ENCODE measurements at places on chromosomes 5 and 9.

GRCh38 chr9:32554107-32554506 lies 1.7 kb upstream of the TOPORS start:
- no peak for DNase-seq

DNA sequence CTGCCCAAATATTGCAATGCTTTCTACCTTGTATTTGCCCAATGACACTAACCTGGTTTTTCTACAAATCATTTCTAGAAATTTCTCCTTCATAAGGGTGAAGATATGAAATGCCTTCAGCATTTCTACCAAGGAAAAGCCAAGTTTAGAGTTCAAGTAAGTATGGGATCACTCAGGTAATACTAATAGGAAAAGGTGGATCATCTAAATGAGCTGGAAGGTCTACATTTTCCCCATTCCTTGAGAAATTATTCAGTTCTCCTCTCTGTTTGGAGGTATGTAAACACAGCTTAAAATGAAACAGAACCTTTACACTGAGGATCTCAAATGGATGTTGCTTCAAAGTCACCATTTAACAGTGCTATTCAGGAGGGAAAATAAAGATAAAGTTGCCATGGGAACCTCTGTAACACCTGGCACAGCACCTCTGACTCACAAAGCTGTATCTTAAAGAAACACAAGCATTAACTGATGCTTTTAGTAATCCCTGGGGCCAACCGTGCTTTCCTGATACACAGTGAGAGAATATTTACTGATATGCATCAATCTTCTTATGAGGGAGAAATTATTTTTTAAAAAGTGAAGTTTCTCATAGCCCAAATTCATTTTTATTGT lies 161.3 kb downstream of the DRD1 start:
- no peak for DNase-seq

GRCh38 chr5:75091597-75091996 lies 39.2 kb upstream of the GCNT4 start:
- DNase-seq = no peak

DNA sequence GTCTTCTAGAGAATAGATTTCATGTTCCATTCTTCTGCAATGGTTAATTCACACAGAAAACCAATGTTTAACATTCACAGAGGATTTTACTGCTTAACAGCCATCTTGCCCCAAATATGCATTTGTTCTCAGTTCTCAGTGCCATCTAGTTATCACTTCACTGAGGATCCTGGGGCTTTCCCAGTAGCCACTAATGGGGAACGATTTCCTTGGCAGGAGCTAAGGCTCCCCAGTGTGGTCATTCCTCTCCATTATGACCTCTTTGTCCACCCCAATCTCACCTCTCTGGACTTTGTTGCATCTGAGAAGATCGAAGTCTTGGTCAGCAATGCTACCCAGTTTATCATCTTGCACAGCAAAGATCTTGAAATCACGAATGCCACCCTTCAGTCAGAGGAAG lies 3.4 kb downstream of the ERAP2 start:
- DNase-seq = no peak

DNA sequence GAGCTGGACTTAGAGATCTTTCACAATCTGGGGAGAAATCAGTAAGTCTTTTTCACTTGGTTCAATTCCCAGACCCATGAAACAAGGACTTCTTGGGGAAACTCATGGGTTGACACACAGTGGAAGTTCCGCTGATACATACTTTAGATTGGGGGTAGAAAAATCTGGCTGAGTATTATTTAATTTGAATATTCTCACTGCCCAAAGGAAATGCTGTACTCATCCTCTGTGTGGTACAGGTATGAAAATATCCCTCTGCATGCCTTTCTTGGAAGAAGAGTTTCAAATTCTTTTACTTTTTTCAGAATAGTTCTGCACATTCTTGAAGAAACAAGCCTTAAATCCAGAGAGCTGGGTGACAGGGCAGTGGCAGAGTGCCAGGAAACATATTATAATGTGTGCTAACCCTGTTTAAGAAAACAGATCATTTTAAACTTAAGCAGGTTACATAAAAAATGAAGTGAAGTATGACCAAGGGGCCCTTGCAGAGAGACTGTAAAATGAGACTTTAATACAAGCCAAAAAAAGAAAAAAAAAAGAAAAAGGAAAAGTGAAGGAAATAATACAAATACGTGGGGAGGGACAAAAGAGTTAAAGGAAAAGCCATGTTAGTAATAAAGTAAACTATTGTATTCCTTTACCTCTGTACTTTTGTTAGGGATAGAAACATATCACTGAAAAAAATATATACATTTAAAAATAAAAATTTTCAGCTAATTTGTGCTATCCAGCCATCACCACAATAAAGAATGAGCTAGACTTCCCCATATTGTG lies 173.4 kb upstream of the NR3C1 start:
- DNase-seq = no peak

- no peak for DNase-seq
Observed at GRCh38 chr9:126630458-126631237, 16.9 kb downstream of the LMX1B start.

- peak; percentile 31 for DNase-seq
Observed at GRCh38 chr5:83471405-83472212, at the start of gene VCAN. TSS of gene VCAN (plus strand) at chr5:83471744. CDS start at chr5:83483519, 11,775 bp downstream.

GRCh38 chr9:128192601-128193371 lies 1.4 kb upstream of the CIZ1 start:
- DNase-seq = peak; percentile 95

- peak; percentile 48 for DNase-seq
Observed at GRCh38 chr5:17094830-17095229, 122.6 kb upstream of the BASP1 start.

DNA sequence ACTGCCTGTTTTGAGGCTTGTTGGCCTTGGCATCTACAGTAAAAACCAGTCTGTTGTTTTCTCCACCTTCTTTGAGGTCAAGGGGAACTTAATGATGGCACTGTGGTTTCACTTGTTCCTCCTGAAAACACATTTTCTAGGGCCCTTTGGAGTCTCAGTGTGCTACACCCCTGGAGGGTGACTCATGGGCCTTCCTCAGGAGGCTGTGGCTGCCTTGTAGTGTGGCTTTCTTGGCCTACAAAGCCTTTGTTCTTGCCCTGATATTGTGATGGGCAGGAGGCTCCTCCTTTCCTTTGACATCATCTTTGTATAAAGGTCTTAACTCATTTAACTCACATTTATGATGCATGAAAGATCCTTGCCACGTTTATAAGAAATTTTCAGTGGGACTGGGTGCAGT lies 56.3 kb upstream of the GPBP1 start:
- DNase-seq = no peak

- DNase-seq = no peak
Observed at GRCh38 chr9:28692012-28692411, 1118.7 kb upstream of the C9orf72 start.

DNA sequence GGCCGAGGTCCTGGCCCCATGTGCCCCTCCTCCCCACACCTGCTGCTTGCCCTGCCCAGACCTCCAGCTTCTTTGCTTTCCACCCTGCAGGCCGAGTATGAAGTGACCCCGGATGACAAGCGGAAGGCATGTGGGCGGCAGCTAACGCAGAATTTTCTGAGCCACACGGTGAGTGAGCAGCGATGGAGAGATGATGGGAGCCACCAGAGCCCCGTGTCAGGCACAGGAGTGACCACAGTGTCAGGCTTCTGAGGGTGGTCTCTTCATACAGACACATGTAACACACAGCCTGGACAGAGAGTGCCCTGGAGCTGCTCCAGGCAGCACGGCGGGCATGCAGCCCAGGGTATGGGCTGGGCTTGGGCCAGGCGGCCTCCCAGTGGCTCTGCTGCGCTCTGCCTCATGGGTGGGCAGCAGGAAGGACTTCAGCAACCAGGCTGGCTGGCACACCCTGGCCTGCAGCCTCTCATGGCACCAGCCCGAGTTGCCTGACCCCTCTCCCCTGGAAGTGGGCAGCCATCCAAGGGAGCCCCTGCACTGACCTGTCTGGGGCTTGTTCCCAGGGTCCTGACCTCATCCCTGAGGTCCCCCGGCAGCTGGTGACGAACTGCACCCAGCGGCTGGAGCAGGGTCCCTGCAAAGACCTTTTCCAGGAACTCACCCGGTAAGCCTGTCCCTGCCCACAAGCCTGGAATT lies 5.8 kb downstream of the GRK6 start:
- no peak for DNase-seq

DNA sequence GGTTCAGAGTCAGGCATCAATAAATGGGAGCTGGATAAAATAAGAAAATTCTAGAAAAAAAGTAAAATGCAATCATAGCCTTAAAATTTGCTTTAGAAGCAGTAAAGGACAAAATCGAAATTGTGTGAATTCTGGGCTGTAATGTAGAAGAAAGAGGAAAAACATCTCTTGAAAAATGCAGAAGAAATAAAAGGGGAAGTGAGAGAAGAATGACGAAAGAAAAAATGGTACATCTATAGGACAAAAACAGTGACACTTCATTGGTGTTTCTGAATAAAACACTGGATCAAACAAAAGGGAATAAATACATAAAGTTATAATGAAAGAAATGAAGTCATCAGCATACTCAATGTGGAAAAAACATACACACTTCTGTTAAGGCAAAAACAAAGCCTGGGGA lies 642.3 kb downstream of the ACTL7B start:
- peak; percentile 79 for DNase-seq

- no peak for DNase-seq
Observed at GRCh38 chr5:118628660-118629354, 359.5 kb downstream of the DTWD2 start.

GRCh38 chr9:72884508-72884907 lies 68.3 kb downstream of the ALDH1A1 start:
- no peak for DNase-seq

GRCh38 chr5:88702332-88702731 lies 180.7 kb downstream of the MEF2C start:
- DNase-seq = no peak

GRCh38 chr5:80672140-80672736 lies 17.5 kb upstream of the DHFR start:
- peak; percentile 91 for DNase-seq

GRCh38 chr9:117744856-117745389 lies 40.7 kb downstream of the TLR4 start:
- DNase-seq = peak; percentile 13

DNA sequence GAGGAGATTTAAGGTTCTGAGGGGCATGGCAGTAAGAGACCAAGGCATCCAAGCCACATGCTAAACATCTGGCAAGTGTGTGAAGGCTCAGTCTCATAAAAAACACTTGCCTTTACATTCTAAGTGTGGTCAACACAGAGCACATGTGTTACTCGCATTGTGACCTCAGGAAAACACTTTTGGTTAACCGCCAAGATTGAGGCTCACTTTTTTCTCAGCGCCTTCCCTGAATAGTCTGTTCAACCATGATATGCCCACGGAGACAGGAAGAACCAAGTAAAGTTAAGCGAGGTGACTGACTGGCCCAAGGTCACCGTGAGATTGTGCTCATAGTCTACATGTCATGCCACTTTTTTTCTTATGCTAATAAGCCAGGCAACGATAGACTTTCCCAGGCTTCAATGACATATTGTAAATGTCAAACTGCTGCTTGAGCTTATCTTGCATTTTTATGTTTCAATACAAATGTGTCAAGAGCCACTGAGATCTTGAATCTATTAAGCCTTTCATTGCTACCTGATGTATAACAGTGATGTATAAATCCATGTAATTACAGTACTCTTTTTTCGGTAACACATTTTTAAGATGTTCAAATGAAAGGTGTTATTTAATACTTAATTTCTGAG lies 21.1 kb upstream of the IL9 start:
- no peak for DNase-seq

GRCh38 chr5:99955006-99955405 lies 580.2 kb upstream of the FAM174A start:
- no peak for DNase-seq

GRCh38 chr5:57441557-57441956 lies 41.1 kb downstream of the ACTBL2 start:
- DNase-seq = no peak

DNA sequence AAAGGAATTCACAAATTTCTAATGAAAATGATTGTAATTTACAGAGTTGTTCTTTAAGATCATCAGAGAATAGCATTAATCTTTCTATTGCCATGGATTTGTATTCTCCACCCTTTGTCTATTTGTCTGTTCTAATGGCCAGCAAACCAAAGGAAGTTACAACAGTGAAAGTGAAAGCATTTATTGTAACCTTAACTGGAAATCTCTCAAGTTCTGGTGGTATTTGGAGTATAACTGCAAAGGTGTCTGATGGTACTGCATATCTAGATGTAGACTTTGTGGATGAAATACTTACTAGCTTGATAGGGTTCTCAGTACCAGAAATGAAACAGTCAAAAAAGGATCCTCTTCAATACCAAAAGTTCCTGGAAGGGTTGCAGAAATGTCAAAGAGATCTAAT lies 21.7 kb downstream of the RMI1 start:
- DNase-seq = no peak

DNA sequence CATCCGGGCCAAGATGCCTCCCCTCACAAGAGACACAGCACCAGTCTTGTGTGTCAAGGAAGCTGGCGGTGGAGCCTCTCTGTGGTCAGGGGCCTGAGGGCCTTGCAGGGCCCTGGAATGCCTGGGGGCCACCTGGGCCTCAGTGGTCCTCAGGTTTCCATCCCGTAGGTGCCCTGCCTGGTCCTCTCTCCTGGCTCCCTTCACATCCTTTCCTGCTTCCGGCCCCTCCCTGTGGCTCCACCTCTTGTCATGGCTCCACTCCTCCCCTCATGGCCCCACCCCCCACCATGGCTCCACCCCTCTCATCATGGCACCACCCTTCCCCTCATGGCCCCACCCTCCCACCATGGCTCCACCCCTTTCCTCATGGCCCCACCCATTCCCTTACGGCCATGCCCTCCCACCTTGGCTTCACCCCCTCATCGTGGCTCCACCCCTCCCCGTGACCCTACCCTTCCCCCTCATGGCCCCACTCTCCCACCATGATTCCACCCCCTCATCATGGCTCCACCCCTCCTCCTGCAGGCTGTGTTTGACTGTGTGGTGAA lies 175.8 kb downstream of the CACNA1B start:
- no peak for DNase-seq

- DNase-seq = no peak
Observed at GRCh38 chr9:8904771-8905515, 1105.4 kb upstream of the DMAC1 start.

DNA sequence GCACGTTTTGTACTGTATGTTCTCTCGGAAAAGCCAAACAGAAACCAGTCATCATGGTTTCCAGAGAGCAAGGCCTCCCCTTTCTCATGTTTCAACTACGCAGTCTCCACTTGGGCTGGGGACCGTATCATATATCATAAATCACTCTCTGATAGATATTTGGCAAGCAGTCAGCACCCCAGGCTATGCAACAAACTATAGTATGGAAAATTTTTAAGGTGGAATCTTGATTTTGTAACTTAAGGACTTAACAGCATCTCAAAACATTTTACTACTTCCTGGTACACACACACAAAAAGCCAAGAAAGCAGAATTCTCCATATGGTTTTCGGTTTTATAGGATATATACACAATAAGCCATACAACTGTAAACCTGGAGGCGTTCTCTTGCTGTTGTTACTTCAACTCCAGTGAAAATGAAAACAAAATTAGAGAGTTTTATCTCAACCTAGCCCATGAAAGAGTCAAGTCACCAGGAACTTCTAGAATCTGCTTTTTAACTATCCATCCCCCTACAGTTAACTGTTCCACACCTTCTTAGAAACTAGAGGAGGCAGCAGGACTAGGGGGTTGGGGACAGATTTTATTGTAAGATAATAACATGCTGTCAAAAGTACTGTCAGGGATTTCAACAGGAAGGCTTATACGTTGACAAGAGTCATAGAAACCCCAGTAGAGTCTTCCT lies 283.4 kb downstream of the NFIB start:
- no peak for DNase-seq
